GM12892 (cell line): ENCODE measurements at places on chromosomes 13 and 19.

- DNase-seq = no peak
Observed at GRCh38 chr19:1070931-1071791, 4.2 kb downstream of the ARHGAP45 start.

DNA sequence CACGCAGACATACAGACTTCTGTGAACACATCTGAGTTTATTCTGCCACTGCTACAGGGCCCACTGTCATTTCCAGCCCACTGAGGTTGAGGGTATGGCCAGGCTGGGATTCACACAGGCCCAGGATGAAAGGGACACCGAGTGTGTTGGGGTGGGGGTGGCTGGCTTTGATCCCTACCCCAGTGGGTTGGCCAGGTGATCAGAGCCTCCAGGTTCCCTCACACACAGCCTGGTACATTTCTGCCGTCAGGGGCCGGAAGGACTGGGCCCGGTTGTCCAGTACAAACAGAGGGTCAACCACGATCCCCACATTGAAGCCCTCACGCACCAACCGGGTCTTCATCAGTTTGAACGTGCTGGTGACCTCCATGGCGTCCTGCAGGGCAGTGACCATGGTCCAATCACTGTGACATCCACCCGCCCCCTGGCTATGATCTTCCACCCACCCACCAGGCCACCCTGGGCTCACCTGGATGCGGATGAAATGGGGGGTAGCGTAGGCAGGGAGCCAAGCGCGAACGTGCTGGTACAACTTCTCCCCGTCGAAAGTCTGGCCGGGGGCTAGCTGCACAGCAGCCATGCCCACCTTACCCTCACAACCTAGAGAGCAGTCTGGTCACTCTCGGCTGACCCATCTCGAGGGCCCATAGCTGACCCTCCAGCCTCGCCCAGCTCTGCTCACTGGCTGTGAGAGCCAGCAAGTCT is 13.3 kb downstream of the SLC27A5 start:
- no peak for DNase-seq

DNA sequence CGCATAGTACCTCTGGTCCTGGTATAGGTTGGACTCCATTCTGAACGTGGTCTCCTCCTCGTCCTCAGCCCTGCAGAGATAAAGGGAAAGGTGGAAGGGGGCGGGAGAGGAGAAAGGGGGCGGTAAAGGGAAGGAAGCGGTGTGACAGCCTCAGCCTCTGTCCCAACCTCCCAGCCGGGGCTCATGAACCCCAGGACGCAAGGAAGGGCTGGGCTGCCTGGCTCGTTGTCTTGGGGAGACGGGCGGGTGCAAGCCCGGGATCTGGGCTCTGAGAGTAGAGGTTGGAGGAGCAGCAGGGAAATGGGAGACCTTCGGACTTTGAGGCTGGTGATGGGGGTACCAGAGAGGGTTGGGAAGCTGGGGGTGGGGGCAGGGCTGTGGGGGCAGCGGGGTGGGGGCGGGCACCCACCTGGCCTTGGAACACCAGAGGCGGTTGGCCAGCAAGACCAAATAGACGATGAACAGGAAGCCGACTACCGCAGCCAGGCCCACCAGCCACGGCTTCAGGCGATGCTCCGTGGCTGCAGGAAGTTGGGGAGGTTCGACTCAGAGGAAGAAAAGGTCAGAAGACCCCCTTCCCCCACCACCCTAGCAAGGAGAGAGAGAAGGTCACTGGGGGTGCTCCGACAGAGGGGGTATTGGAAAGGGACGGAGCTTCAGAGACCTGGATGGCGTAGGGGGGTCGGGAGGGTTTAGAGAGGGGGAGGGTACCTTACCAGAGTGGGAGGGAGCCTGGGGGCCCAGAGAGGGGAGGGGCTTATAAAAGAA is 1.7 kb downstream of the SMIM24 start:
- no peak for DNase-seq

DNA sequence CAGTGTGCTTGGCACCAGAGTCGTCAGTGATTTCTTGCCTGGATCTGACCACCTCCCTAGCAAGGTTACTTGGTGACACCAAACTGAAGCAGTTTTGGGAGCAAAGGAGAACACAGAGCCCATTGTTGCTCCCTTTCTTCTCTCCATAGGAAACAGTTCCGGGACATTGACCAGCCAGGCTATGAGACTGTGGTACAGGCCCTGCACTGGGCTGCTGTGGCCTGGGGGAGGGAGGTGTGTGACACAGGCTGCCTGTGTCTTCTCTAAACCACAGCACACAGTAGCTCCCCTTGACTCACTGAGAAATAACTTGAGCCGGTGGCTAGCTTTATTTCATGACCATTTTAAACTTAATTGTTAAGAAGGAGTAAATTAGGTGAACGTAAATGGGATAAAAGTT is 214.8 kb upstream of the UBL3 start:
- no peak for DNase-seq

- no peak for DNase-seq
Observed at GRCh38 chr13:22121146-22121739, 450.4 kb downstream of the FGF9 start.

- no peak for DNase-seq
Observed at GRCh38 chr13:80101040-80101439, 239.9 kb downstream of the SPRY2 start.

DNA sequence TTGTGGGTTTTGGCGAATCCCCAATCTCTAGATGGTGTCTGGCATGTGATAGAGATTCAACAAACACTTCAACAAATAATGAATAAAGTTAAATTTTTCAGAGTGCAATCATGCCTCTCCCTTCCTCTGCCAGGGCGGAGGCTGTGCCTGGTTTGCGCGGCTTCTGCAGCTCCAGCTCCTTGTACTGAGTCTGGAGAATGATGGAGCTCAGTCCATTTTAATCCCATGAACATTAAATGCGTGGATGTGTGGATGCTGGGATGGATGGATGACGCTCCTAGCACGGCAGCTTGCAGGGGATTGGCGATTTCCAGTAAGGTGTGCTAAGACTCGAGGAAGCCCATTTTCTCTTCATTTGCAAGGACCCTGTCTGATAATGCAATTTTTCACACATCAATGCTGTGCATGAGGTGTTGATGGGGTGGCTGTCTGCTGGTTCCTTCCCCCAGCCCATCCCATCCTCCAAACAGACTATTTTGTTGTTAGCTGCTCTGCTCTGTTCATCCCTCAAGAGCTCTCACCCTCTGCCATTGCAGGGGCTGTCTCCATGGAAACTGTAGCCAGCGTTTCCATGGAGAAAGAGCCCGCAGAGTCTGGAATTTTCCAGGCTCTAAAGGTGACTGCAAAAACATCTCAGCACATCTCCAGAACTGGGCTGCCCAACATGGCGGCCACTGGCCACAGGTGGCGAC is 92.6 kb upstream of the PEG3 start:
- DNase-seq = no peak

GRCh38 chr13:98517576-98518310 is 59.2 kb downstream of the STK24 start:
- no peak for DNase-seq

GRCh38 chr13:38582133-38582532 is 104.7 kb upstream of the FREM2 start:
- no peak for DNase-seq

- DNase-seq = no peak
Observed at GRCh38 chr19:41708481-41708880, at the start of gene CEACAM5. Gene CEACAM5, plus strand, starts transcription at chr19:41708626. Its CDS starts 106 bp downstream, at chr19:41708732.
